Stimulated activated CD4-positive, alpha-beta T cell treated with anti-CD3 and anti-CD28 coated beads, Interleukin-1b, Interleukin-23, amount 100 ng/mL, for 1 hour (primary cell): ENCODE measurements at places on chromosomes 12 and 14.

DNA sequence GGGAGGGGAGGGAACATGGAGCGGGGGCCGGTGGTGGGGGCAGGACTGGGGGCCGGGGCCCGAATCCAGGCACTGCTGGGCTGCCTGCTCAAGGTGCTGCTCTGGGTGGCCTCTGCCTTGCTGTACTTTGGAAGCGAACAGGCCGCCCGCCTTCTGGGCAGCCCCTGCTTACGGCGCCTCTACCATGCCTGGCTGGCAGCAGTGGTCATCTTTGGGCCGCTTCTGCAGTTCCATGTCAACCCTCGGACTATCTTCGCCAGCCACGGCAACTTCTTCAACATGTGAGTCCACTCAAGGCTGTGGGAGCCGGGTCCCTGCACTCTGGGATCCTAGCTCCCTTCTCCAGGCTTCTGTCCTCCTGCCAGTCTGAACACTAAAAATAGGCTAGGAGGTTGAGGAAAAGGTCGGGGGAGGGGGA lies 1.1 kb downstream of the FITM1 start:
- no peak for DNase-seq

DNA sequence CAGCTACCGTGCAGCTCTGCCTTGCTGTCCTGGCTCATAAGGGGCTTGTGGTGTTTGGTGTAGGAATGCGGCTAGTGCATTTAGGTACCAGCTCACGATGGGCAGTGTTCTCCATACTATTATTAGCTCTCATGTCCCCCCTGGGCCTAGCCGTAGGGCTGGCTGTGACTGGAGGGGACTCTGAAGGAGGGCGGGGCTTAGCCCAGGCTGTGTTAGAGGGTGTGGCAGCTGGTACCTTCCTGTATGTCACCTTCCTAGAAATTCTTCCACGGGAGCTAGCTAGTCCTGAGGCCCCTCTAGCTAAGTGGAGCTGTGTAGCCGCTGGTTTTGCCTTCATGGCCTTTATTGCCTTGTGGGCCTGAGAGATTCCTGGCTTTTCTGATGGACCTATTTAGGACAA lies 2.1 kb downstream of the SLC39A2 start:
- no peak for DNase-seq

- DNase-seq, result no peak
These were observed 100.9 kb upstream of the CCDC91 start for GRCh38 chr12:28089338-28089737.

GRCh38 chr14:34496679-34497513 lies 34.9 kb upstream of the SPTSSA start:
- no peak for DNase-seq

GRCh38 chr12:32265951-32266350 lies 133.4 kb upstream of the FGD4 start:
- no peak for DNase-seq

DNA sequence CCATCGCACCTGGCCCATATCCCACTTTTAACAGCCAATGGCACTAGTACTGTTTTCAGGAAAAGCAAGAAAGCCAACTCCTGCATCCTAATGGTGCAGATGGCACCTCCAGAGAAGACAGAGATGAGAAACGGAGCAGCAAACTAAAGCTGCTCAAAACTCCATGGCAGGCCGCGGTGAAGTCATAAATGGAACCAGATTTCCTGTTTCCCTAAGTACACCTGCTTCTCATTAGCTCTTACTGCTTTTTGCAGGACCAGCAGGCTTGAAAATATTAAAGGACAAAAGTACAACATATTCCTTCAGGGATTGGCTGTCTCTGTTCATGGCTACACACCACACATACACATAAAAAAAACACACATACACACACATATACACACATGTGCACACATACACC lies 36.7 kb upstream of the LGALS3 start:
- DNase-seq, result no peak

- no peak for DNase-seq
These were observed 126.6 kb downstream of the DAAM1 start for GRCh38 chr14:59314953-59315599.

GRCh38 chr12:90683871-90684270 lies 271.1 kb downstream of the CCER1 start:
- no peak for DNase-seq

GRCh38 chr14:80313806-80314205 lies 102.5 kb upstream of the DIO2 start:
- no peak for DNase-seq

DNA sequence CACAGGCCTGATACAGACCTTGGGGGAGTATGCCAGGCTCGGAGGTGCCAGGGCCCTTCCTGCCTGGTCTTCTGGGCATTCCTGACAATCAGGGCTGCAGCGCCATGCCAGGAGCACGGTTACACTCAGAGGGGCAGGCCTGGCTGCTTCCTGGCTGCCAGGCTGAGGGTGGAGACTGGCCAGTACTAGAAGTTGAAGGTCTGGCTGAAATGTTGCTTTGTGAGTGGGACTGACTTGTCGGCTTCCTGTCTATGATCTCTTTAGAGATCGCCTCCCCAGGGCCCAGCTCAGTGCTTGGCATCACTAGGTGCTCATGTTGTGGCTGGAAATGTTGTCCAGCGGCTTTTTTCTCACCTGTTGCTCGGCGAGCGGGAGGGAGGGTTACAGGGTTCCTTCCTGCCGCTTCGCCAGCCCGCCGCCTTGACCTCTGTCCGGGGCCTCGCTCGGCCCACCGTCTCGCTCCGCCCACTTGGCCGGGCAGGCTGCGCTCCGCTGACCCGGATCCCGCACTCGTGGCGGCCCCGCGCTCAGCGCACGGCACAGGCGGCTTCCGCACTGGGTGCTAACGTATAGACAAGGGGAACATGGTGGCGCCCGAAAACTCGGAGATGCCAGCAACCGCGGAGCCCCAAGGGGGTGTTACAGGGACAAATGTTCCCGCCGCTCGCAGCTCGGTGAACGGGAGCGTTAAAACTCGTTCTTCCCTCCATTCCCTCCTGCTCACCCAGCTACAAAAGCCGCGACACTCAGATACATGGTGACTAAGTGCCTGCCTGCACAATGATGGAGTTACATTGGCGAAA lies 32.6 kb downstream of the PAPLN start:
- no peak for DNase-seq

DNA sequence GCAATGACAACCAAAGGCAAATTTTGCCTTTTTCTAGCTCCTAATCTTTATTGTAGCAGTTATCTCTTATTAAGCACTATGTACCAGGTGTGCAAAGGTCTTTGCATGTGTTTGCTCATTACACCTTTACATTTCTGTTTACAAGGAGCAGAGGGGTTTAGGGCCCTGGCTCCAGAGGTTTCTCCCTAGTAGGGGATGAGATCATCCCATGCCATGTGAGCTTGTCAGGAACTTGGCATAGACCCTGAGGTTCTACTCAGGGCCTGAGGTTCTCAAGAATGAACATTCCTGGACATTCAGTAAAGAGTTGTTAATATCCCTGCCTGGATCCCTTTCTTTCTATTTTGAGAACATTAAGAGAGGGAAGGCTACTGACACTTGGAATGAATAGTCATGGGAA lies 292.0 kb downstream of the RPAP3 start:
- no peak for DNase-seq

DNA sequence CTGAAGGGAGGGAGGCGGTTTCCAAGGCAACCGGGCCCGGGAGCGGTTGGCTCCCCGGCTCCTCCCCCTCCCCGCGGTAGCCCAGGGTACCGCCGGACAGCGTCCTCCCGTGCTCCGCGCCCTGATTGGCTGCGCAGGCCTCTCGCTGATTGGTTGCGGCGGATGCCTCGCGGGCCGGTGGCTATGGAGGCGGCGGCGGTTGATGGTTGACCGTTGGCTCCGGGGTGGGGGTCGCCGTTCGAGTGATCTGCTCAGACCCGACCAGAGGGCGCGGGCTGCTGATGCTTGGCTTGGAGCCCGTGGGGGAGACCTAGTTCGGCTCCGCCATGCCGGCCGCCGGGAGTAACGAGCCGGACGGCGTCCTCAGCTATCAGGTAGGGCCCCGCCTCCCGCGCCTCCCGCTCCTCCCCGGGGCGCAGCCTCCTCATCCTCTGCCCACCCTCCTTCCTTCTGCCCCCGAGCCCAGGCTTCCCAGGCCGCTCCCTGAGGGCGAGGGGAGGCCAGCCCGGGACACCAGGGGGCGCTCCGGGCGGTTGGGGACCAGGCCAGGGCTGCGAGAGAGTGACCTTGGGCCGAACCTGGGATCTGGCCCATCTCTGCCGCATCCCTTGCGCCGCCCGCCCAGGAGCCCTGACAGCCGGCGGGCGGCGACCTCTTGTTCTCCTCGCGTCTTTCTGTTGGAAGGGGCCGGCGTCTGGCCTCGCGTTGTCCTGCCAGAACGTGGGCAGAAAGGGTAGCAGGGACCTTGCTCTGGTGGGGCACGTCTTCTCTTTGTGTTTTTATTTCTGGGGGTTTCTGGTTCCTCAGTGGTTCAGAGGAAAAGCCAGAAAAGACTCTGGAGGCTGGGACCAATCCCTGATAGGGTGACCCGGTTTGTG lies at the start of gene SLC4A8:
SLC4A8 (plus strand) TSS at position 170 of the 878 bp plus-strand sequence; CDS start at position 327, 157 bp downstream.
- DNase-seq, result peak; percentile 40

DNA sequence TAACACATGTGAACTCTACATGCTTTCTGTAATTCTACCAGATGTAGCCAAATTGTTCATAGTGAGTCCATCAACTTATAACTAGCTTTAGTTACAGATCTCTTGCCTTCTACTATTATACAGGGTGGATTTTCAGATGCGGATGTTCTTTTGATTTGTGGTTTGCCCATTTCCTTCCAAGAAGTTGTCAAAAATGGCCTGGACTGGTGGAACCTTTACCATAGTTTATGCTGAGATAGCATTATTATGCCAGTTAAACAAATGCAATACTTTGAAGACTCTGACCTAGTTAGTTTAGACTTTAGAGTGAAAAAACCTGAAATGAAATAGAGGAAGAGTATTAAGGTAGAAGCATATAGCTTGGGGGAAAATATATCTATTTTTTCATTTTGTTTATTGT lies 27.4 kb upstream of the CFL2 start:
- no peak for DNase-seq

DNA sequence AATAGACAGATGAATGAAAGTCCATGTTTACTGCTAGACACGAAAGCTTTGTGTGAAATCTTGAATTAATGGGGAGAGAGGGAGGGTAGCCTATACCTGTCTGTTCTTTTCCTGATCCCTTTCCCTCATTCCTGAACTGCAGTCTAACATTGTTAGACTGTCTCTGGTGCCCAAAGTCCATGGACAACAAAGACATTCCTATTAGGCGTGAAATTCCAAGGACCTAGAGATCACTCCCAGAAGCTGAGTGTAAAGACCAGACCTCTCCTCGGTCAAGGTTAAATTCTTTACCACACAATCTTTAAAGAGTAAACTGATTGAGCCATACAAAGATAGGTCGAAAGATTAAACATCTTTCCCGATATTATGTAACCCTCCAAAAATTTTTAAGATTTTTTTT lies 270.7 kb upstream of the GARIN2 start:
- DNase-seq, result no peak

DNA sequence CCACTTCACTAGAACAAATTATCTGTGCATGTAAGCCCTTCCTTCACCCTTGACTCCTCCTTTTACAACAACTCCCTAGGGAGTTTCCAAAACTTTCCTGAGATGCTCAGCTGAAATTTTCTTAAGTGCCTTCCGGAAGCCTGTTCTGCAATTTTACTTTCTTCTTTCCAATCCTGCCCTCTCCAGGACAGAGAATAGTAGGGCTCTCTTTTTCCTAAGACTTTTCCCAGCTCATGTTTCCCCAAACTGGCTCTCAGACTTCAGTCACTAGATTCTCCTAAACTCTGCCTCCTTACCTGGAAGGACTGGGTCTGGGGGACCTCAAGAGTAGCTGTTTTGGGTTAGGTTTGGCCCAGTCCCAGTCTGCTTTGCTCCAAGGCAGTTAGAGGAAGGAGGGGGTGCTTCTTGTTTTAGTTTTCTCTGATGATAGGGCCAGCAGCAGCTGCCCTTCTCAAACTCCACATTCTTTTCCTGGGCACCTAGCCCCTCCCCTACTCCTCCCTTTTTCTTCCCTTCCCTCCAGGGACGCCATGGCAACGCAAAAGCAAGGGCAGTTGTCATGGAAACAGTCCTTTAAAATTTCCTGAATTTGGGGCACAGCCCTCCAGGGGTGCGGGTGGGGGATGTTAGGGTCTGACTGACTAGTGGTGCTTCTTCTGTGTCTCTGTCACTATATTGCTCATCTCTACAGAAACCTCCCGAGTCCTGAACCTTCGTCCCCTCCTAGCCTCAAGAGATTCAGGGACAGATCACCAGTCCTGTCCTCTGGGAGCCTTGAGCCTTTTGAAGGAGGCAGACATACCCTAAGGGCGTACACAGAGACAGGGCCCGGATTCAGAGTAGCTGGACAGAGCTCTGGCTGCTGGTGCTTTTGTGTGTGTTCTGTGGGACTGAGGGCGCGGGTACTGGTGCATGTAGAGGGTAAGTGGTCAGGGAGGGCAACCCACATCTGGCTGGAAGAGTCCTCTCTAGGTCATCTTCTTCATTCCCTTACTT lies 17.0 kb downstream of the PPP1R1A start:
- DNase-seq, result no peak

- no peak for DNase-seq
These were observed 456.7 kb upstream of the DCN start for GRCh38 chr12:91639327-91639726.

DNA sequence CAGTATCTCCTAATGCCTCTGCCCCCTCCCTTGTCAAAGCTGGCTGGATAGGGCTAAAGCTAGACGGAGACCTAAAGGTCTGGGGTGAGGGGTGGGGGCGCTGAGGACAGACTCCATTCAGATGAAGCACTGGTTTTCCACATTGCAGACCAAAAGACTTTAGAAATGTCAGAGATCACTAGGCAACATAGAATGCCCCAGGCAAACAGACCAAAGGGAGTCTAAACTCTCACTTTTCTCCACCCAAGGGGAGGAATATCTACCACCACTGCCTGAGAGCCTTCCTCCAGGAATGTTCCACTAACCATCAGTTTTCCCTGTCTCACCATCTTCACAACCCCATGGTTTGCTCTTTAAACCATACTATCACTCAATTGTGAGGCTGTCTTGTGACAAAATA lies 106.9 kb upstream of the KRAS start:
- no peak for DNase-seq

- no peak for DNase-seq
These were observed 446 bp upstream of the ZNF641 start for GRCh38 chr12:48351022-48351708.

GRCh38 chr14:36524874-36525745 lies 5.1 kb upstream of the NKX2-1 start:
- DNase-seq, result no peak
